NCI-H526 (cell line): ENCODE measurements at places on chromosomes 4 and X.

DNA sequence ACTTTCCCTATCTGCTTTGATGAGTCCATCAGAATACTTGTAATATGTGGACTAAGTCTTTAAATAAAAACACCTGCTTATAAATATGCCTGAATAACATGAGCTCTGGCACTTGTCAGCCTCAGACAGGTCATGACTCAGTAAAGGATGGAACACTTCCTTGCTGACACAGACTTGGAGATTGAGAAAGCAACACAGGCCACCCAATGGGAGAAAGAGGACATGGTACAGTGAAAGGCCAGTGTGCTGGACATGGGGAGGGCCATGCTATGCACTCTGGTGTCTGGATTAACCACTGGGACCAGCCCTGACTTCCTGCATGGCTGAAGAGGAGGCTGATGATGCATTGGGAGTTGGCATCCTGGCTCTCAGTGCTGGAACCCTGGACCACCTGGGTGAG is 149.5 kb downstream of the DHRSX start:
- no peak for DNase-seq

GRCh38 chr4:41361794-41362526 is 105.2 kb downstream of the UCHL1 start:
- DNase-seq: no peak

- DNase-seq: no peak
Measured at GRCh38 chrX:8684201-8684965, 47.6 kb downstream of the ANOS1 start.

- DNase-seq: peak; percentile 99
Measured at GRCh38 chrX:47560934-47561658, at the start of gene ARAF. TSS of gene ARAF (plus strand) at chrX:47561205. CDS start at chrX:47562968, 1,763 bp downstream.

- no peak for DNase-seq
Measured at GRCh38 chr4:5638976-5639375, 69.4 kb downstream of the EVC2 start.

DNA sequence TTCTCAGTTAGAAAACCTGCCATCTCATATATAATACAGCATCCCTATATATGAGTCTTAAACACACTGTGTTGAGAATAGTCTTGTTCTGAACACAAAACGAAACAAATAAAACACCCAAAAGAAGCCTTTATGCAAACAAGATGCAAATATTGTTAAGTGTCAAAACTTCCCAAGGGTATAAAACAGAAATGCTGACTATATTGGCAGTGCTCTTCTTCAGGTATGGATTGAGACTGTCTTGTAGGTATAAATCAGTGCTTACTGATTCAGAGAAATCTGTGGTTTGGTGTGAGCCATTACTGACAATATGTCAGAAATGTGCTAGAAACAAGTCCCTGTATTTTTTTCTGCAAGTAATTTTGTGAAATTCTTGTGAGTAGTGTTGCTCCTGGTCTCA is 82.8 kb upstream of the CTSO start:
- no peak for DNase-seq

- DNase-seq: peak; percentile 45
Measured at GRCh38 chrX:104370089-104370488, 115.4 kb upstream of the ESX1 start.

DNA sequence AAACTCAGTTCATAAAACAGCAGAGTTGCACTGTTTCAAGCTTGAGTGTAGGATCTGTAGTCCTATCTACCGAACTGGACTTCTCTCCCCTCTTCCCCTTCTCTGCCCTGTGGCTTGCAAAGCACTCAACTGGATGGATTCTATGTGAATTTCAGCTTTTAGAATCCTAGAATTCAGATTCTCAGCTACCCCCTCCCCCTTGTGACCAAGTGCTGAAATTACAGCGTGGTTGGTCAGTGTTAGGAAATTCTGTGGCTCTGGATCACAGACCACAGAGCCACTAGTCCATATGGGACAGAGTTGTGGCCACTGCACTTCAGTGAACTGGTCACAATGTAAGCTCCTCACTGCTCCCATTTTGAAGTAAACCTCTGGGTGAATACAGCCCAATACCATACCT is 64.6 kb upstream of the TRPC5 start:
- peak; percentile 3 for DNase-seq

GRCh38 chr4:180698550-180699195 is 1544.5 kb upstream of the TENM3 start:
- DNase-seq: no peak

DNA sequence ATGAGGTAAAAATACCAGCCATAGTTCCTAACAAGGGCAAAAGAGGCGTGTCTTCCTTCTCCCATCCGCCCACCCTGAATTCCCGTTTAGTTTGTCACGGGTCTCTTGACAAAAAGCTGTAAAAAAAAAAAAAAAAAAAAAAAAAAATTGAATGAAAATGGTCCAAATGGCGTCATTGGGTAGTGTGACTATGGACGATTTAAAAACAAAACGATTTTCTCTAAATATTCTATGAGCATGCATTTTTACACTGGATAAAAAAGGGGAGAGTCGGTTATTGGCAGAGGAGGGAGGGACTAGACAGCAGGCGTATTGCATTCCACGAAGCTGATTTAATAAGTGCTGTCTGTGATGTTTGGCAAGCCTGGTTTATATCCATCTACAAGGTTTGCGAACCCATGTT is at the start of gene FAM133A:
FAM133A (plus strand) TSS at position 338 of the 403 bp plus-strand sequence. CDS start 35,214 bp downstream, outside the sequence.
- DNase-seq: no peak
